ENCODE measurements at places on chromosomes 12 and 14.

GRCh38 chr12:6426882-6427671 lies 17.7 kb upstream of the CD27 start:
- DNase-seq, result peak; percentile 86

- DNase-seq, result no peak
These were observed 39.8 kb upstream of the FBXO33 start for GRCh38 chr14:39472078-39472477.

DNA sequence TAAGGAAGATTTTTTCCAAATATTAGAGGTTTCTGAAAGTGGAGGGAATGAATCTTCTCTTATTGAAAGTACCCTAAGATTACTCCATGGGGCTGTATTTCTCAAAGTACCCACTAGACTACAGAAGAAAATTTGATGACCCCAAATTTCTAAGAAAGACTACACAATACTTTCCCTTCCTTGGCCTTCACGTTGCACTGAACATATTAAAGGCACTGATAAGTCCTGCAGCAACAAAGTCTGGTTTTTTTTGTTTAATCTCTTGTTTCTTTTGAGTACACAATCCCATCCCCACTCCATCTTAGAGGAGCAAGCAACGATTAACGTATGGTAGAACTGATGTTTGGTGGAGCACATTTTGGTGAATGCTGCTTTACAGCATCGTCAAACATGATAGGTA lies 70.1 kb downstream of the SRRM4 start:
- DNase-seq, result no peak

- no peak for DNase-seq
These were observed 73.3 kb downstream of the CEP128 start for GRCh38 chr14:80868260-80868659.

- DNase-seq, result no peak
These were observed 1058.6 kb downstream of the TRHDE start for GRCh38 chr12:73330584-73331351.

- no peak for DNase-seq
These were observed 301.6 kb downstream of the PCNX1 start for GRCh38 chr14:71208702-71209357.

DNA sequence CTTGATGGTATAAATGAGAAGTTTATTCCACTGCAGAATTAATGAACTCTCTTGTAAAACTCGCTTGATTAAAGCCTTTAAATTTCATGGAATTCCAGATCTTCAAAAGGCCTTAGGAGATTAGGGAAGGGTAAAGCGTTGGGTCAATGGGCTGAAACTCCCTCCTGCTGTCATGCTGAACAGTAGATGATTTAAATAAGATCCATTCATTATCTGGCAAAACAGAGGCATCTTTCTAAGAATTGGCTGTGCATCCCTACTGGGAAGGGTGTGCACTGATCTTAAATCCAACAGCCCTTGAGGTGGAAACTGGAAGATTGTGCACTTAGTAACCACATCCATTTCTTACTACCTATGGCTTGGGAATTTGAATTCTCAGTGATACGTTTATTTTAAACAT lies 56.0 kb downstream of the PLCZ1 start:
- no peak for DNase-seq

DNA sequence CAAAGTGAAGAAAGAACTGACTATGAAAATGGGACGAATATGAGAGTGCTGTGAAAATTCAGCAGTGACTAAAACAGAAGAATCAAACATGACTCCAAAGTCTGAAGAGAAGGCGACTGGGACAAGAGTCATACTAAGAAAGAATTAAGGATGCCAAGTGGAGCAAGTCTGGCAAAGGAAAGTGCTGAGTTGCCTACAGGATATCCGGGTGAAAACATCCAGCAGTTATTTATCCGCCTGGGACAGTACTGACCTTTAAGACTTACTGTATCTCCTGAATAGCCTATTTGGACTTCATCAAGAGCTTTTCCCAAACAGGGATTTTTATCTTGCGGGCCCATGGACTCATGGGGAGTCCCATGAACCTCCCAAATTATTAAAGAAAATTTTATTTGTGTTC lies 41.1 kb downstream of the KICS2 start:
- no peak for DNase-seq

DNA sequence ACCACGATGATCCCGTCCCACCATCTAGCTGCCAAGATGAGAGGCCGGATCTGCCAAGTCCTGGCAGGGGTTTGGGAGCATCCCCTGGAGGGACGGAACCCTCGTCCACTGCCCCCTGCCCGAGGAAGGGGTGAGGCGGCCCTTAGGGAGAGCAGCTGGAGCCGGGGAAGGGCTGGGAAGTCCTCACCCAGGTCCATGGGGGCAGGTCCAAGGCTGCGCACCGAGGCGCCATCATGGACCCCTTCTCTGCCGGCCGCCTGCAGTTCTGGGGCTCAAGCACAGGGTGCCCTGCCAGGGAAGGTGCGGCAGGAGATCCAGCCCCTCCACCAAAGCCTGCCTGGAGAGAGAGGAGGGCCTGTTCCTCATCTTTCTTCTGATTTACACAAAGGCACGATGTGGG lies 17.6 kb upstream of the FBRSL1 start:
- DNase-seq, result no peak

DNA sequence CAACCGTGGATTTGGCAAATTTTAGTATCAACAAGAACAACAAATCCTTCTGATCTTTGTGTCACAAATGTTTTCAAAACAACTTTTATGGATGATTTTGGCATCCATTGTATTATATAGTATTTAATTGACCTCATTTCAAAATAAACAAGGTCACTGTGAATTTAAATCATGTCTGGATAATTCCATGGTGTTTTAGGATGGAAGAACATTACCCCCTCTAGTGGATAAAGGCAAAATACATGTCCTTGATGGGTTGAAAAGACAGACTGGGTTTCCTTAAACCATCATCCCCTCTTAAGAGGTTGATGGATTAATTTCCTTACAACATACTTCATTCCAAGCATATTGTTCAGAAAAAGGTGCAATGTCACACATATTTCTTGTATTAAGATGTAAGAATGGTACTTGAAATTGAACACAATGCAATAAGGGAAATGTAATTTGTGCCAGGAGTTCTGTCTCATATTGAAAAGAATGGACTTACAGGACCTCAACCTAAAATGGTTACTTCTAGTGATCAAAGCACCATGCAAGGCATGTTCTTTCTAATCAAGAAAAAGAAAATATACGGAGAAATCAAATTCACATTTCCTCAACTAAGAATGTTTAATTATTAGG lies 352.0 kb downstream of the BCAT1 start:
- DNase-seq, result no peak

GRCh38 chr12:10540776-10541205 lies 35.1 kb downstream of the EIF2S3B start:
- DNase-seq, result no peak

DNA sequence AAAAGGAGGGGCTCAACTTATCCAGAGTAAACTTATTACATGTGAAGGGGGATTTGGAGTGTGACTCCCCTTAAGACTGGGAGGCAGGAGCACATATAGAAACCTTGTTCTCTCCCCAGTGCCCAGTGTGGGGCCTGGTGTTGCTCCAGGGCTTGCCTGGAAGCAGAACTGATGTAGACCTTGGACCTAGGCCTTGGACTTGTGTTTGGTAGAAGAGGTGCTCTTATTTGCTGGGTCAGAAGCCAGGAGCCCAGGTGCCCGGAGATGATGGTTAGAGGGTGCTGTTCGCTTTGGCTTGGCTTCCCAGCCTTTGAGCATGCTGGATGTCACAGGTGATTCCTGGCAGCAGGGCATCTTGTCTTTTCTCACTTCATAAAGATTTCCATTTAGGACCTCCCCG lies 110.4 kb downstream of the SMOC1 start:
- DNase-seq, result no peak

- no peak for DNase-seq
These were observed 14.7 kb upstream of the LIMA1 start for GRCh38 chr12:50297996-50298395.

DNA sequence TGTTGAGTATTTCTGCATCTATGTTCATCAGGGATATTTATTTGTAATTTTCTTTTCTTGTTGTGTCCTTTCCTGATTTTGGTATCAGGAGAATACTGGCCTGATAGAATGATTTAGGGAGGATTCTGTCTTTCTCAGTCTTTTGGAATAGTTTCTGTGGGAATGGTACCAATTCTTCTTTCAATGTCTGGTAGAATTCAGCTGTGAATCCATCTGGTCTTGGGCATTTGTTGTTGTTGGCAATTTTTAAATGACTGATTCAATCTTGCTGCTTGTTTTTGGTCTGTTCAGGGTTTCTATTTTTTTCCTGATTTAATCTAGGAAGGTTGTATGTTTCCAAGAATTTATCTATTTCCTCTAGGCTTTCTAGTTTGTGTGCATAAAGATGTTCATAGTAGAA lies 170.9 kb upstream of the PDE3A start:
- no peak for DNase-seq

GRCh38 chr12:94074980-94075629 lies 73.3 kb upstream of the PLXNC1 start:
- DNase-seq, result no peak

- DNase-seq, result no peak
These were observed 162.1 kb upstream of the AVPR1A start for GRCh38 chr12:63313139-63313538.

- DNase-seq, result no peak
These were observed 44.1 kb downstream of the PSEN1 start for GRCh38 chr14:73180385-73180805.

DNA sequence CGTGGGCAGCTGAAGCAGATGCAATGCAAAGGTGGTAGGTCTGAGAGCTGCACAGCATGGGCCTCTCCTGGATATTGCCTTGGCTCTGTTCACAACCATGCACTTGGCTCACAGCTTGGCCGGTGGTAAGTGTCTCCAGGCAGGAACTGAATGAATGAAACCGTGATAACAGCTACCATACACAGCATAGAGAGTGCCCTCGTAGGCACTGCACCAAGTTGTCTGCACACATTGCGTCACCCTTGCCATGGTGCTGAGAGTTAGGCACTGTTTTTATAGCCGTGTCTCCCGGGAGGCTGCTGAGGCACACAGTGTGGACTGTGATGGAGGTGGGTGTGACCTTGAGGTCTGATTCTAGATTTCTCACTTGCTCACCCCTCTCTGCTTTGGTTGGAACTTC lies 157.6 kb upstream of the VASH1 start:
- DNase-seq, result no peak

- no peak for DNase-seq
These were observed 78.0 kb upstream of the TMTC2 start for GRCh38 chr12:82608706-82609105.

GRCh38 chr14:103518422-103519042 lies 4.1 kb downstream of the CKB start:
- DNase-seq, result peak; percentile 64

GRCh38 chr12:85273381-85274314 lies 6.4 kb upstream of the ALX1 start:
- no peak for DNase-seq

DNA sequence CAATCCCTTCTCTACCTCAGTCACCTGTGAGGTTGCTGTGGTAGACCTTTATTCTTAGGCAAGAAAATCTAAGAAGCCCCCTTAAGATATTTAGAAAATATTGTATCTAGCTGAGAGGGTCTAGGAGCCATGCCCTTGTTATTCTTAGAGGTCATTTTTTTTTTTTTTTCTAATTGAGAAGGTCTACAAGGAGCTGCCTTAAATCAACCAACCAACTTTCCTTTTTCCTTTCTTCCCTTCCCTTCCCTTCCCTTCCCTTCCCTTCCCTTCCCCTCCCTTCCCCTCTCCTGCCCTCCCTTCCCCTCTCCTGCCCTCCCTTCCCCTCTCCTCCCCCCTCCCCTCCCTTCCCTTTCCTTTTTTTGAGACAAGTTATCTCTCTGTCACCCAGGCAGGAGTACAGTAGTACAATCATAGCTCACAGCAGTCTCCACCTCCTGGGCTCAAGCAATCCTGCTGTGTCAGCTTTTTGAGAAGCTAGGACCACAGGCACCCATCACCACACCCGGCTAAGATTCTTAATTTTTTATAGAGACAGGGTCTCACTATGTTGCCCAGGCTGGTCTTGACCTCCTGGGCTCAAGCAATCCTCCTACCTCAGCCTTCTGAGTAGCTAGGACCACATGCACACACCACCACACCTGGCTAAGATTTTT lies 668.4 kb upstream of the FBXO33 start:
- no peak for DNase-seq

GRCh38 chr14:22980672-22981089 lies 1.7 kb downstream of the AJUBA start:
- no peak for DNase-seq

DNA sequence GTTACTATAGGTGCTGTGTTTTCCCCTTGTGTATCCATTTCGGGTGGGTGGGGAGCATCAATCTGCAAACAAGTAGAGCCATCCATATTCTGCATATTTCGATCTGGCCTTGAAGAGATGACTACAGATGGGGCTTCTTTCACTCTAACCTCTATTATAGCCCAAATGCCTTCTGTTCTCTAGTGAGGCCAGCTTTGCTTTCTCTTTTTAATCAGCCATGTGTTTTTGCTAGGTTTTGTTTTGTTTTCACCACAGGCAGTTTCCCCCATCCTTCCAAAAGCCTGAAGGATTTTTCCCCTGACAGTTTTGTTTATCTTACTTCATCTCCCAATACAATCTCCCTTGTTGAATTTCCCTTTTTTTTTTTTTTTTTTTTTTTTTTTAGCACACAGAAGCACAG lies 224.1 kb downstream of the BTG1 start:
- DNase-seq, result no peak

DNA sequence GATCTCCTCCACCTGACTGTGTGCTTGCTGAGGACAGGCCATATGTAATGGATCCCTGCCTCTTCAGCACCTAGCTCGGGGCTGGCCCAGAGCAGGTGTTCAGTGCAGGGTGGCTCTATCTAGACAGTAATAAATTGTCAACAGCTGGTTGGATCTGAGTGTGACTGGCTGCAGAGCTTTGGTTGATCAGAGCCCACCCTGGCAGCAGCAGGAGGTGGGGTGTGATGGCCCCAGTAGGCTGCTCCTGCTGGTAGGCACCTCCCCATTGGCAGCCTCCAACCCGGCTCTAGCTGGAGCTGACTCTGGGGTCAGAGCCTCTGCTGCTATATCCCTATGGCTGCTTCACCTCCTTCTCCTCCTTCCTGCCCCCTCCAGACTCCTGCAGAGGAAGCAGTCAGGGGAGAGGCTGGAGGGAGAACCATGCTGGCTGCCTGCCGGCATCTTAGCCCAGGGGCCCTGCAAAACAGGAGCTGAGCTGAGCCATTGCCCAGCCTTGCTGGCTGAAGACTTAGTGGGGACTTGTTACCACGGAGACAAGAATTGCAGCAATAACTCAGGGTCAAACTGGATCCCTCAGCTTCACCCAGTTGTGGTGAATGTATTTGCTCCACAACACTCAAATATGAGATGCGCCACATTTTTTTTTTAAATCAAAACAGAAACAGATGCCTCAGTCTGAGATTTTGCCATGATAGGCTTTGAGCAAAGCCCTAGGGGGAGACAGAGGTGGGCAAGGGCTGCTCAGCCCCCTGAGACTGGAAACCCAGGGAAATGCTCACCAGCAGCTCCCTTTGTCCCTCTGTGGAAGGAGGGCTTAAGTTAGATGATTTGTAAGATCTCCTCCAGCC lies 22.2 kb downstream of the TMEM63C start:
- no peak for DNase-seq

GRCh38 chr12:67677166-67677565 lies 28.6 kb downstream of the DYRK2 start:
- no peak for DNase-seq

GRCh38 chr14:64540208-64541202 lies at the start of gene HSPA2:
Gene HSPA2 (plus strand): TSS chr14:64540741. CDS start chr14:64540850, 109 bp downstream.
- peak; percentile 95 for DNase-seq
